Right ventricle myocardium superior (tissue), 1 donor: ENCODE measurements at places on chromosomes 12 and 14. TPM values are rescaled to one million over a fixed set of nuclear protein-coding genes. Genes with fewer than 3 reads are reported as not detected.

DNA sequence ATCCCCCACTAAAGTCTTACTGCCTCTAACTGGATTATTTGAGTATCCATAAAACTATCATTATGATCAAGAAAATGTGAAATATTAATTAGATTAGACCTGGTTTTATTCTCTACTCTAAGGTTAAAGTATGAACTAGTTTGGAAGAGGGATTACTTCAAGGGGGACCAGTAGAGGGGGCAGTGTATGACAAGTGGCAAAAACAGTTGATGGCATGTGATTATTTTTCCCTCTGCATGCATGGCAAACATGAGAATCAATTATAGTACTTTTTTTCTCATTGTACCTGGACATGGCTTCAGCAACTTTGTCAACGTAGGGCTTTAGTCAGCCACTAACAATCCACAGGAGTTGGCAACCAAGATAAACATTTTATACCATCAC is 145.0 kb upstream of the SLC38A2 start:
- no peak for DNase-seq

Gene KRT82
- total RNA-seq, result not detected

GRCh38 chr12:16939871-16940306 is 333.9 kb upstream of the LMO3 start:
- no peak for DNase-seq

Gene TMEM52B
- total RNA-seq, result not detected

- no peak for DNase-seq
Measured at GRCh38 chr12:125458552-125459268, 393.5 kb downstream of the AACS start.

DNA sequence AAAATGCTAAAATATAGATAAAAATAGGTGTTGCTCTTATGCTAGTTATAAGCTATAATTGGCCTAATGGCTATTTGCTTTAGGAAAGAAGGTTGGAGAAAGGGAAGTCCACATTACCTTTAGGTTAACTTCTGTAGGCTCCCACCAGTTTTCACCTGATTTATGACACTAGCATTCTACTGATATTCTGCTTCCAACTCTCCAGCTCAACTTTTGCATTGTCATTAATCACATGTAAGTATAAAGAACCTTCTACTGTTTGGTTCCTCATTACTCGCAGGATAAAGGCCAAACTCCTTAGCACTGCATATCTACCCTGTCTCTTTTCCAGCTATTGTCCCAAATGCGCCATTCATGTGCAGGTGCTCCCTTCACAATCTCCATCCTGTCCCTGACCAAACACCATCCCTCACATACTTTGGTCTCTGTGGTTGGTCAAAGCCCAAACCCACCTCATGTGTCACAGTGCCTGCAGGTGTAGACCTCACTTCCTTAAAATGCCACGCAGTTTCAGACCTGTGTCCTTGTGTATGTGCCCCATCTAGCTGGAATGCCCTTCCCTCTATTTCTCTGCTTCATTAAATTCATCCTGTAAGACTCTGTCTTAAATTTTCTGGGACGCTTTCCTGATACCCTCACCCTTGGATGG is 3.3 kb downstream of the DDHD1 start:
- DNase-seq, result no peak

DNA sequence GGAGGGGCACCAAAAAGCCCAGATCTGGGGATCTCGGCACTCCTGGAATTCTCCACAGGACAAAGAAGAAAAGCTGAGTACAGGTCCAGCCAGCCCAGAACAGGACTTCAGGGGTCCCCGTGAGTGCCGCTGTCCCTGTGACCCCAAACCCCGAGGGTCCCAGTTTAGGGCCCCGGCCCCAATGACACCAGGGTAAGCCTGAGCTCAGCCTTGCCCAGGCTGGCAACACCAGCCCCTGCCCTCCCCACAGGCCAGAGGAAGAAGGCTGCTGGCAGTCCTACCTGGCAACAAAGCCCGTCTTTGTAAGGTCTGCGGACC is 1.8 kb downstream of the CDK2AP1 start:
- DNase-seq, result no peak
